ENCODE measurements at places on chromosomes 11 and 22.

DNA sequence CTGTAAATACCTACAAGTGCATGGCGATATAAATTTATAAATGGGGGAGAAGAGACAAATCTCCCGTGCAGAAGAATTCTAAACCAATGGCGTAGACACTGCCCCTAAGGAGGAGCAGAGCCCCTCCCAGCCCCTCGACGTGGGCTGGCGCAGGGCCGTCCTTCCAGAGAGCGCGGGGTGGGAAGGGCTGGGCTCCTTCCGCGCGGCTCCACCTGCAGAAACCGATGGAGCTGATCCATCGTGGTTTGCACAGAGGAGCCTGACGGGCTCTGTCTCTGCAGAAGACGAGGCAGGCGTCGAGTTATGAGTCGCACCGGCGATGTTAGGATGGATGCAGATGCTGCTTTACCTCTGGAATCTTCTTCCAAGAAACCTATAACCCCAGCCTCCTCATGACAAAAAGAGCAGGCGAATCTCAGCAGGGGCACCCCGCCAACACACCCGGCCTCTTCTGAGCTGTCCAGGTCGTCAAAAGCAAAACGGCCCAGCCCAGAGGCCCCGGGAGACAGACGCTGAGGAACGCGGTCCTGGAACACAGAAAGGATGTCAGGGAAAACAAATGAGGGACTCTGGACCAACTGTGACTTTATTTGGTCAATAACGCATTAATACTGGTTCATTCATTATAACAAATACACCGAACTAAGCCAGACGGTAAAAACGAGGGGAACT lies 11.0 kb upstream of the B4GALNT4 start:
- DNase-seq: no peak

- no peak for DNase-seq
Observed at GRCh38 chr22:41146573-41146972, 54.2 kb downstream of the EP300 start.

DNA sequence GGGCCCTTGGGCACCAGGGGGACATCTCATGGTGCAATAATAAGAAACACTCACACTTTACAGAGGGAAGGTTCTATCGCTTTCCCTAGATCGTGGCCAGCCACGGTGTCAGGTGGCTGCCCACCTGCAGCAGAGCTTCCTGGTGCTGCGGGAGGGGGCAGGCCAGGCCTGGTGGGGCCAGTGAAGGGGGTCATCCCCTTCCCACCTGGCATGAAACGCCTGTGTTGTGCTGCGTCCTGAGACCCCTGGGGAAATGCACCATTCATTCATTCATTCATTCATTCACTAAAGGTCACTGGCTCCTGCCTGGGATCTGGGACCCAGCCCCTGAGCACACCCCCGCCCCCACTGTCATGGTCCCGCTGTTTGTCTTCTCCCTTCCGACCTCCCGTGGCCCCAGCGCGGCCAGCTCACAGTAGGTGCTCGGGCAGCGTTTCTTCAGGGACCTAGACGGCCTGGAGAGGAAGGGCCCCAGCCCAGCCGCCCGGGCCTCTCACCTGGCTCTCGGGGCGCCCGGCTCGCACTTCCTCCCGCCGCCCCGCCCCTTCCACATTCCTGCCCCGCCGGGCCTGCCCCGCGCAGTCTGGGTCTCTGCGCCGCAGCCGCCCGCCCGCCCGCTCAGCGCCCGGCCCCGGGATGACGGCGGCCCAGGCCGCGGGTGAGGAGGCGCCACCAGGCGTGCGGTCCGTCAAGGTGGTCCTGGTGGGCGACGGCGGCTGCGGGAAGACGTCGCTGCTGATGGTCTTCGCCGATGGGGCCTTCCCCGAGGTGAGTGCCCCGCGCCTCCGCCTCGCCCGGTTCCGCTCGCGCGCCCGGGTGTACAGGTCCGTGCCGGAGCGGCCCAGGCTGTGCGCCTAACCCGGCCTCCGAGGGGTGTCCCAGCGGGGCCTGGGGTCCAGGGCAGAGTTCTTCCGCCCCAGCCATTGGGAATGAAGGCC lies at the start of gene RHOD:
RHOD (plus strand) TSS at position 581 of the 938 bp plus-strand sequence; CDS start at position 637, 56 bp downstream.
- peak; percentile 24 for DNase-seq

DNA sequence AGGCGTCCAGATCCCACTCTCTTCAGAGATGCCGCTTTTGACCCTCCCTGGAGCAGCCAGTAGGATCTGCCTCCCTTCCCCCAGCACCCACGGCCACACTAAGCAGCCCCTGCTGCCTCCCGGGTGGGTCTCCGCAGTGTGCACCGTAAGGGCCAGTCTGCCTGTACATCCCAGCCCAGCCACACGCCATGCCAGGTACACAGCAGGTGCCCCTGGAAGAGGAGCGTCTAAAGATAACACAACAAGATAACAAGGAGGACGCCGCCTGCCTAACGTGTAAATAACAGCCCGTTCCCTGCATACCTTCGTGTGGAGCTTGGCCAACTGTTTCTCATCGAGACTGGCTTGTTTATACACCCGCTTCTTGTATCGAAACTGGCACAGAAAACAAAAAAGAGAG lies 139.4 kb downstream of the SHANK2 start:
- no peak for DNase-seq

- DNase-seq: no peak
Observed at GRCh38 chr22:19631899-19632667, 82.2 kb upstream of the SEPTIN5 start.

- no peak for DNase-seq
Observed at GRCh38 chr11:123421589-123421988, 8.5 kb upstream of the GRAMD1B start.

GRCh38 chr11:33478111-33478573 lies 221.0 kb downstream of the HIPK3 start:
- DNase-seq: no peak

- DNase-seq: no peak
Observed at GRCh38 chr22:20991252-20992055, 9.4 kb downstream of the LZTR1 start.

DNA sequence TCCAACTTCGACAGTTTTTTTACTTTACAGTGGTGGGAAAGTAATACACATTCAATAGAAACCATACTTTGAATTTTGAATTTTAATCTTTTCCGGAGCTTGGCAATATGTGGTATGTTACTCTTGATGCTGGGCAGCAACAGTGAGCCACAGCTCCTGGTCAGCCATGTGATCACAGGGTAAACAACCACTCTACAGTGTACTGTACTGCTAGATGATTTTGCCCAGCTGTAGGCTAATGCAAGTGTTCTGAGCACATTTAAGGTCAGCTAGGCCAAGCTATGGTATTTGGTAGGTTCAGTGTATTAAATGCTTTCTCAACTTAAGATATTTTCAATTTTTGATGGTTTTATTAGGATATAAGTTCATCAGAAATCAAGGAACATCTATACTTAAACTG lies 48.7 kb upstream of the GRIK4 start:
- no peak for DNase-seq

DNA sequence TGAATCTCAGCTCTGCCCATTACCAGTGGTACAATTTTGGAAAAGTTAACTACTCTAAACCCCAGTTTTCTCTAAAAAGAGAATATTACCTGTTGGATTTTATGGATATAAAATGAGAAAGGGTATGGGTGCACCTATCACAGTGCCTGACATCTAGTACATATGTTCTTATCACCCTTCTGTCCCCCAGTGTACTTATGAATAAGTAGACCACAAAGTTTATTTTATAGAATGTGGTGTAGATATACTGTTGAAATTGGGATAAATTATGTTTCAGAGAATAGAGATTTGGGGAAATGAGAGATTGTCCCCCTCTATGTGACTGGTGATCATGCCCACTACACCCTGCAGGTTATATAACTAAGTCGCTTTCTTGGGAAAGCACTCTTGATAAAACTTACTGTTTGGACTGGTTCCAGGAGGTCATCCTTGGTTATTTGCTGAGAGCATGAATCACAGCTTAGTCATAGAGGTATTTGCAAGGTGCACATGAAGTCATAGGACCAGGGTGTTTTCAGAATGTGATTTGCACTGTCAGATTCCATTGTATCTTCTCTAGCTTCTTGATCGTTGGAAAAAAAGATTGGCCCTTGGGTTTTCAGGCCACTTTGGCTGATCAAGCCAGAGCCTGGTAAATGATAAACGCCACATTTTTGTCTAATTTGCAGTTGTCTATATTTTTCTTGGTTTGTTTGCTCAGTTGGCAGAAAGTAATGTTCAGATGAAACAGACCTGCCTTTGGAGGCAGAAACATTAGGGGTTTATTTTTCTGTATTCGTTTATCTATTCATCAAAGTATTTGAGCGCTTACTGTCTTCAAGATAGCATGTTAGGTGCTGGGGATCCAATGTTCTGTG lies 21.3 kb downstream of the STX3 start:
- no peak for DNase-seq

- no peak for DNase-seq
Observed at GRCh38 chr22:31818481-31819392, 64.9 kb downstream of the DEPDC5 start.

- DNase-seq: no peak
Observed at GRCh38 chr11:99693941-99694492, 673.3 kb downstream of the CNTN5 start.

DNA sequence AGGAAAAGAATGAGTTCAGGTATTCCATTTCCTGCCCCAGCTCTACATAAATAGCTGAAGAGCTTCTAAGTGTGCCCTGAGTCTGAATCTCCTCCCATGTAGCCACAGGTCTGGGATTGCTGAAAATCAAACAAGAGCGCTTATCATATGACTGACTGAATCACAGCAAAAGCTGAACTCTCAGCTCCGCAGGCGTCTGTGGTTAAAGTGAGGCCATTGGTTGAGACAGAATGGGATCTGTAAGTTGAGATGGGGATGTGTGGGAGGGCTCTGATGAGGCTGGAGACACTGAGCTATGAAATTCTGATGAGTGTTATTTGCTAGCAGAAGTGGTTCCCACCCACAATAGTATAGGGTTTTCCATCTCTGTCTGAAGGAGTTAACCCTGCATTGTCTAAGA lies 637.0 kb downstream of the OPCML start:
- DNase-seq: no peak

GRCh38 chr11:1458340-1459218 lies 28.0 kb downstream of the MOB2 start:
- no peak for DNase-seq
